CD8-positive, alpha-beta memory T cell (primary cell): ENCODE measurements at places on chromosomes 5 and 9. TPM values are rescaled to one million over a fixed set of nuclear protein-coding genes. Genes with fewer than 3 reads are reported as not detected.

DNA sequence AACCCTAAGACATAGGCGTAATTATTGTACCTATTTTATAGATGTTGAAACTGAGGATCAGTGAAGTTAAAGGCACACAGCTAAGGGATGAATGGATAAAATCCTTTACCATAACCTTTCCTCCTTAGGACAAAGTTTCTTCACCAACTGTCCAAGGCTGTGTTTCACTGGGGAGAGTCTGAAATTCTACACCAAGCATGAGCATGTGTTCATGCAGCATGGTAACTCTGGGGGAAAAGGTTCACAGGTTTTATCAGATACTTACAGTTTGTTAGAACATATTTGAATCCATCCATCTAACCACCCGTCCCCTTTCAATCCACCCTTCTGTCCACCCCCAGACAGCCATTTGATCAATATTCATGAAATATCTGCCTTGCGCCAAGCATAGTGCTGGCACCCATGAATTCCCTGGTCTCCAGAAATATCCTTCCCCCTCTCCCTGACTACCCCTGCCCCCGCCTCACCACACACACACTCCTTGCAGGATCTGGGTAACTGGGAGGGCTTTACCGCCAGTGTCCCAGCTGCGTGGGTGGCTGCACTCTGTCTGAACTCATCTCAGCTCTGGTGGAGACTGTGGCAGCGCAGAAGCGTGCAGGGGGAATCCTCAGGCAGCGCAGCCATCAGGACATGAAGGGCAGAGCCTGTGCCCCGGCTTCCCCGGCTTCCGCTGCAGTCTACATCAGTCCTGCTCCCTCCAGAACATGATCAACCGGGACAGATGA is 6.3 kb upstream of the KCNIP1 start:
- DNase-seq = no peak
- H3K4me3 ChIP-seq = no peak overlapping the region
- H3K36me3 ChIP-seq = no peaks in the 10 kb centered on the region
- no peaks in the 10 kb centered on the region for H3K4me1 ChIP-seq
- peaks cover 5% of the 10 kb centered on the region for H3K27me3 ChIP-seq

GRCh38 chr5:36033486-36033885 is 33.2 kb downstream of the UGT3A2 start:
- no peaks in the 10 kb centered on the region for H3K36me3 ChIP-seq
- H3K27ac ChIP-seq = no peak overlapping the region
- no peak for DNase-seq
- H3K4me1 ChIP-seq = no peaks in the 10 kb centered on the region
- no peaks in the 10 kb centered on the region for H3K27me3 ChIP-seq

The CAVIN4 gene
- total RNA-seq = 0.26 TPM

The TMEM215 gene
- total RNA-seq = not detected

The SPATA31E1 gene
- total RNA-seq = not detected

DNA sequence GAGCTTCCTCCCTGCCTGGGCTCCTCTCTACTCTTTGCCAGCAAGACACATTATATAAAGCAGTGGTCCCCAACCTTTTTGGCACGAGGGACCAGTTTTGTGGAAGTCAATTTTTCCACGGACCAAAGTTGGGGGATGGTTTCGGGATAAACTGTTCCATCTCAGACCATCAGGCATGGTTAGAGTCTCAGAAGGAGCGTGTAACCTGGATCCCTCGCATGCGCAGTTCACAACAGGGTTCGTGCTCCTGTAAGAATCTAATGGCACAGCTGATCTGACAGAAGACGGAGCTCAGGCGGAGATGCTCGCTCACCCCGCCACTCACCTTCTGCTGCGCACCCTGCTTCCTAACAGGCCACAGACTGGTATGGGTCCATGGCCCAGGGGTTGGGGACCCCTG is 142.8 kb downstream of the LIFR start:
- H3K27ac ChIP-seq = no peak overlapping the region
- DNase-seq = no peak
- no peak overlapping the region for H3K4me3 ChIP-seq
- H3K4me1 ChIP-seq = no peaks in the 10 kb centered on the region
- no peaks in the 10 kb centered on the region for H3K36me3 ChIP-seq

GRCh38 chr9:78292716-78293497 is 4.0 kb upstream of the PSAT1 start:
- no peaks in the 10 kb centered on the region for H3K27me3 ChIP-seq
- peak overlapping the region; percentile 27 for H3K4me3 ChIP-seq
- no peaks in the 10 kb centered on the region for H3K36me3 ChIP-seq
- peaks cover 4% of the 10 kb centered on the region for H3K4me1 ChIP-seq
- no peak for DNase-seq
